Stimulated activated CD4-positive, alpha-beta T cell treated with anti-CD3 and anti-CD28 coated beads, Interleukin-2, amount 100 ng/mL, for 24 hours (primary cell): ENCODE measurements at places on chromosomes 11 and 22.

DNA sequence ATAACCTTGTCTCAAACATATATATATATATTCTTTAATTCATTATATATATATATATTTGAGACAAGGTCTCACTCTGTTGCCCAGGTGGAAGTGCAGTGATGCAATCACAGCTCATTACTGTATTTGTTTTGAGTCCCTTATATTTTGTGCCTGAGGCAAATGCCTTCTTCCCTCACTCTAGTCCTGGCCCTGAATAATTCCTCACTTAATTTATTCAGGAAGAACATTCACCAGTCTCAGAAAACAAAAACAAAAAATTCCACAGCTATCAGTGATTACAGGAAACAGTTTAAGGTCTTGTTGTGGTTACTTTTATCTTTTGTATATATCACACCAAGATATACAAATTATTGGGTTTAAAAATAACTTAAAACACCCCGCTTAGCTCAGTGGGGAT lies 155.7 kb downstream of the CWF19L2 start:
- no peak for DNase-seq

GRCh38 chr11:124875401-124875800 lies 10.2 kb downstream of the ROBO3 start:
- no peak for DNase-seq

DNA sequence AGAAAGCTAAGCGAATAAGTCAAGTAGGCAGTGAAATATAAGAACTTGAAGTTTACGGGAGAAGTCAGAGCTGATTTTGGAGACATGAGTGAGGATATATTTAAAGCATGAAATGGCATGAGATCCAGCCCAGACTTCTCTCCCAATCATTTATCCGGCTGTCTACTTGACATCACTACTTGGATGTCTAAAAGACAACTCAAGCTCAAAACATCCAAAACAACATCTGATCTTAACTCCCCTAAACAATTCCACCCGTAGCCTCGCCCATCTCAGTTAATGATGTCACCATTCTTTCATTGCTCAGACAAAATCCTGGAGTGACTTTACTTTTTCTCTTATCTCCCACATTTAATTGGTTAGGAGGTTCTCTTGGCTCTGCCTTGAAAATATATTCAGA lies 44.5 kb downstream of the WEE1 start:
- DNase-seq = no peak

- no peak for DNase-seq
Measured at GRCh38 chr11:131207901-131208300, 162.5 kb upstream of the NTM start.

GRCh38 chr11:86559311-86559945 lies 113.0 kb downstream of the ME3 start:
- DNase-seq = no peak

- DNase-seq = no peak
Measured at GRCh38 chr11:24762076-24762475, 265.2 kb downstream of the LUZP2 start.

DNA sequence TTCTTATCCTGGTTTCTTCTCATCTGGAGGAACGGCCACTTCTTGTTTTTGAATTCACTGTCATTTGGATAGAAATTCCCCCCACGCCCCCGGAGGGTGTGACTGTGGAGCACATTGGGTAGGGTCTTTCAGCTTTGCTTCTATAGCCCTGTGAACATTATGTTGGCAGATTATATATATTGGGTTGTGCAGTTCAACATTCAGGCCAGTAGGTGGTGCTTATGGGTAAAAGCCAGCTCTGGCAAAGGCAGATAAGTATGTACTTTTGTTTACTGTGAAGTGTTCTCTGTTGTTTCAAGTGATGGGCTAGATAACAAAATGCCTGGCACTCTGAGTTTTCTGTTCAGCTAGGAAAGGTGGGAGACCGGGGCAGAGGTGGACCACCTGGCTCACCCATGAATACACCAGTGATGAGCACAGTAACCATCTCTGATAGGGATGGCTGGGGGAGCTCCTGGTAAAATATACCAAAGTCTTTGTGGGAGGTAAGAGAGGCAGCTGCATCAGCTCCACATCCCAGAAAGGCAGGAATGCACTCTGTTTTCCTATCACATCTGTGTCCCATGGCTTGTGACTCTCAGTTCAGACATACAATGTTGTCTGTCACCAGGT lies 1348.2 kb upstream of the RAG2 start:
- DNase-seq = no peak

GRCh38 chr22:28034760-28035401 lies 115.8 kb upstream of the PITPNB start:
- peak; percentile 22 for DNase-seq

DNA sequence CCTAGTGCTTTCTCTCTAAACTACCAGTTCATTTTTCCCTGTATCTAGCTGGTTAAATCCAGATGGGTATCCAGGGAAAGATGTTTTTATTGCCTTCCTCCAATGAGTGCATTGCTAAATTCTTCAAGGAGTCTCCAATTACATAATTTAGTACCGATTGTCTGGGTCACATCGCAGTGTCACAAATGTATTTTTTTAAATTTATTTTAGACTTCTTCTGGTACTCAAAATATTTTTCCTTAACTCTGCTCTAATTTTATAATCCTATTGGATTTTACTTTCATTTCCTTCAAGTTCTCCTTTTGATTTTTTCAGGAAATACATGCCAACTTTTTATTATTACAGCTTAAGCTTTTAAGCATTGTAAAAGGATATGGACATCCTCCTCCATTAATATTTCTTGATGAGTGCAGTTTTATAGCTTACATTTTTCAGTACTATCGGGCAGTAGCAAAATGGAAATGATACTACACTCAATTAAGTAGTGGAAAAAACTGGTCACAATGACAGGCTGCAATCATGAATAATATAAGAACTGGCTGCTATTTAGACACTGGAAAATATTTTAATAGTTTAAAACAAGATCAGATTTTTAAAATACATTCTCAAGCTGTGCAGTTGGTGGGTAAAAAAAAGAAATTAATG lies 20.3 kb downstream of the BBOX1 start:
- DNase-seq = no peak

GRCh38 chr22:21652010-21652546 lies 10.0 kb downstream of the SDF2L1 start:
- peak; percentile 92 for DNase-seq

DNA sequence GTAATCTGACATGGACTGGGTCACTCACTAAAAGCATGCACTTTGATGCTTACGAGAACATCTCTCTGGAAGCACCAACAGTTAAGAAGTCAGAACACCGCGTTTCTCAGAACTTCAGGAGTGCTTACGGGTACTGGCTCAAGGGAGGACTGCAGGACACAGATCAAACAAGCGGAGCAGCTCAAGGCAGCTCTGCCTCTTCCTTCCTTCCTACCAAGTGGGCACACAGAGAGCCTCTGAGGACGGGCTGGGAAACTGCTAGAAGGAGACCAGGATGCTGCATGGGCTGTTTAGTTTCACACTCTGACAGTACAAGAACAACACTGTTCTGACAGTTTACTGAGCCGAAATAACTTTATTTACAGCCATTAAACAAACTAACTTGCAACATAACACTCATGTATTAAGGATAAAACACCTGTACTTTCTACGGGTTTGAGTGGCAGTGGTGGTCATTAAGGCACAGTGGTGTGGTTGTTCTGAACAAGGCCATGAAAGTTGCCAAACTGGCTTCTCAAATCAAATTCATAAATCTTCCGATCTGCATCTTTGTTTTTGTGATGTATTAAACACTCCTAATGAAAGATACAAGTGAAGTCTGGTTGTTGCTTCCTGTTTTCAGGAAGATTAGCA lies 37.5 kb downstream of the ARFGAP3 start:
- DNase-seq = no peak

- DNase-seq = no peak
Measured at GRCh38 chr22:24108073-24108472, 73.2 kb upstream of the SUSD2 start.

- peak; percentile 23 for DNase-seq
Measured at GRCh38 chr11:126317756-126318573, 14.1 kb downstream of the DCPS start.

DNA sequence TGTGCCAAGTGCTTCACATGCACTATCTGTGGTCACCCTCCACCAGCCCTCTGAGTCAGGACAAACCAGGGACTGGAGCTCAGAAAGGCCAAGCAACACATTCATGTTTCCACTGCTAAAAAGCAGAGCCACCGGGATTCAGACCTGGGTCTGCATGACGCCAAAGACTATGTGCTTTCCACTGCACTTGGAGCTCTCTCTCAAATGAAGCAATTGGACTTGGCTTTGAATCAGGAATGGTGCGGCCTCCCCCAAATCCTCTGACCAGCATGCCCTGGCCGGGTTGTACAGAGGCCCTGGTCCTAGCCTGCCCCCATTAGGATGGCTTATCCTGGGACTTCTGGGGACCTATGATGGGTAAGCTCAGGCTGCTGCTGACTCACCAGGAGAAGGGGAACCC lies 80.7 kb downstream of the PKNOX2 start:
- no peak for DNase-seq

DNA sequence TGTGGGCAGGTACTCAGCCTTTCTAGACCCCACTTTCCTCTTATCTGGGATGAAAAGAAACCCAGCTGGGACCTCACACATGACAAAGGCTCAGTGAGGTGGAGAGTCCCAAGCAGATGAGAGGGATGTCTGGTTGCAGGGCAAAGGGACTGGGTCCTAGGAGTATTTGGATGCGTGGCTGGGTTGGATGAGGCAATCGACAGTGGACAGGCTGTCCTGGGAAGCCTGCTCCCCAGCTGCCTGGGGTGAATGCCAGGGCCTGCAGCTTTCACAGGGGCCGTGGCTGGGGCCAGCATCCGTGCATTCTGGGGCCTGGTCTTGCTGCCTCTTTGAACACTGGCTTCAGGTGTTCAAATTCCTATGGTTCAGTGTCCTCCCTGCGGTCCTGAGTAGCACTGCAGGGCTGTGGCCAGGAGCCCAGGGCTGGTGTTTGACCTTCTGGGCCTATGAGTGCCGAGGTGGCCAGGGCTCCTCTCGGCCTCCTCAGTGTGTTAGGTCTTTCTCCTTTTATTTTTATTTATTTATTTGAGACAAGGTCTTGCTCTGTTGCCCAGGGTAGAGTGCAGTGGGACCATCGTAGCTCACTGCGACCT lies 65.3 kb downstream of the MCM5 start:
- no peak for DNase-seq

DNA sequence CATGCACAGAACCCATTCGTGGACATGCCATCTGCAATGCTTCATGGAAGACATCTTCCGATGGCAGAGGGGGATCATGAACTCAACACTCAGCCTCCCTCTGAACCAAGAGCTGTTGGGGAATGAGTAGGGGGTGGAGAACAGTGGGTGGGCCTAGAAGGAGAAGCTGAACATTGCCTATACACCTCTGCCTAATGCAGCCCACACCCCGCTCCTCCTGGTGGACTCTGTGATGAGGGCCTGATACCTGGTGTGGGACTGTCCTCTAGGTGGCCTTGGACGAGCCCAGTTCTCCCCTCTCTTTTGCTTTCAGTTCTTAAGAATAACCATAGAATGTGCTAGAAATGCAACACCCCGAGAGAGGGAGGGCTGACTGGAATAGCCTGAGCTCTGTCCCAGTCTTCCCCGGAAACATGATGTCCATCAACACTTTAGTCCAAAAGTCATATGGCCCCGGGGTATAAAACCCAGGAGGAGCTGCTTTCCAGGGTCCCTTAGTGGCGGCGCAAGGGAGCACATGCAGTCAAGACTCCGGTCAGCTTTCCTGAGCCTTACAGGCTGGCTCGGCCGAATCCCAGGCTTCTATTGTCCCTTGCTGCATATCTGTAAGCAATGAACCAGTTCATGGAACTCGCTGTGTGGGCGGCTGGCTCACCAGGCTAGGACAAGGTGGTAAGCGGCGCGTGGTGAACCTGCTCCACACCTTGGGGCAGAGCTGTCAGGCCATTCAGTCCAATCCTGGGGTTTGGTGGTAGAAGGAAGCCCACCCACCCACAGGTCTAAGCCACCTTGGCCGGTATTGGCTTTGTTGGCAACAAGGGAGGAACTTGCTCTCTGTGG lies 216.9 kb downstream of the CTTN start:
- DNase-seq = no peak

- peak; percentile 45 for DNase-seq
Measured at GRCh38 chr11:64268893-64269539, 15.4 kb downstream of the BAD start.

GRCh38 chr11:36431429-36432092 lies 78.5 kb downstream of the TRAF6 start:
- DNase-seq = peak; percentile 28

DNA sequence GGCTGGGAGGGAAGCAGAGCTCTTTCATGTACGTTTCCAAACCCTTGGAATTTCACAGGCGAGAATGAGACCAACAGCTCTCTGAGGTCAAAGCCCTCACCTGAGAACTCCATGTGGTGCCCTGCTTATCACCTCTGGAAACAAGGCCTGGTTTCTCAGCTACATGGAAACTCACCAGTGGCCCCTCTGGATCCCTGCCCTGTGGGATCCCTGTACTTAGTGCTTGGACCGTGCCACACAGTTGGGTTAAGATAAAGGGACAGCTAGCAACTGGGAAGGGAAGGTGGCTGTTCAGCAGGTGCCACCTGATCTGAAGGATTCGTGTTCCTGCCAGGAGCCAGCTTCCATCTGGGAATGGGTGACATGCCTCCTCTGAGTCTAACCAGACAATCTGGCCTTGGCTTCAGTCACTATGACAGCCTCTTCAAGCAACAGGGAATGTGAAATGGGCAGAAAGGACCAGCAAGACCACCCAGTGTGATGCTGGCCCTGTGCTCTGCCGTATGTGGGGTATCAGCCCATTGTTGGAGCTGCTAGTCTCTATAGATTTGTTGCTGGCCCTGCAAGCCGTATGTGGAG lies 54.3 kb upstream of the BID start:
- no peak for DNase-seq

- DNase-seq = no peak
Measured at GRCh38 chr11:48087974-48088681, 107.8 kb downstream of the PTPRJ start.

- no peak for DNase-seq
Measured at GRCh38 chr11:16512899-16513241, 156.5 kb upstream of the SOX6 start.

- DNase-seq = no peak
Measured at GRCh38 chr22:37560608-37561211, 430 bp downstream of the CDC42EP1 start.

DNA sequence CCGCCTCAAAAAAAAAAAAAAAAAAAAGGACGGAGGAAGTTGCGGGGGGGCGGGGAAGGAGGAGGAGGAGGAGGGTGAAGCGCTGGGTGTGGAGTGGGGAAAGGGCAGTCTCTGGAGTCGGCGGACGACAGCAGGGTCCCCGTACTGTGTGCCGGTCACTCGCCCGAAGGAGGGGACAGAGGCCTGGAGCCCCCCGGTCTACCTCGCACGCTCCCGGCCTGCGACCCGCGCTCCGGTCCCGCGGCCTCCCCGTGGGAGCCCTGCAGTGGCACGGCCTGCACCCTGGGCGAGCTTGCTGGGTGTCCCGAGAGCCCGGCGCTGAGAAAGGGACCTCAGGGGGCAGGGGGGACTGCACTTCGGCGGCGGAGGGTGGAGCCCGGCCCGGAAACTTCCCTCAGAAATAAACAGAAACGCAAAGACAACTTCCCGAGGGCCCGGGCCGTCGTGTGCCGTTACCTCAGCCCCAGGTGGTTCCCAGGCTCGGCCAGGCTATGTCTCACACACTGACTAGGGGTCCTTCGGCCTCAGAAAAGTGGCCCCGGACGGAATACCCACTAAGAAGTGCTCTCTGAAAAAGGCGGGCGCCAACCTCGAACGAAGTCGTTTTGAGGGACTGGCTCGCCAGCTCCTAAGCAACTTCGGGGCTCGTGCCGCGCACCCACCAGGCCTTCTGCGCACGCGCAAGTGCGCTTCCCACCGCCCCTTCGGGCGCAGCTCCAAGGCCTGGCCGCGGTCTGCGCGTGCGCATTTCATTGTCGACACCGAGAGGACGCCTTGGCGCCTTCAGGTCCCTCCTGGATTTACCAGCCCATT lies at the start of gene MAJIN:
Gene MAJIN (minus strand): TSS at position 688 of the 813 bp plus-strand sequence. CDS start 12,703 bp downstream, outside the sequence.
- peak; percentile 95 for DNase-seq

- DNase-seq = no peak
Measured at GRCh38 chr11:26806219-26806618, 84.4 kb upstream of the SLC5A12 start.
